Stimulated activated CD4-positive, alpha-beta T cell treated with anti-CD3 and anti-CD28 coated beads, Interleukin-15, amount 100 ng/mL, for 48 hours (primary cell): ENCODE measurements at places on chromosomes 4 and X.

DNA sequence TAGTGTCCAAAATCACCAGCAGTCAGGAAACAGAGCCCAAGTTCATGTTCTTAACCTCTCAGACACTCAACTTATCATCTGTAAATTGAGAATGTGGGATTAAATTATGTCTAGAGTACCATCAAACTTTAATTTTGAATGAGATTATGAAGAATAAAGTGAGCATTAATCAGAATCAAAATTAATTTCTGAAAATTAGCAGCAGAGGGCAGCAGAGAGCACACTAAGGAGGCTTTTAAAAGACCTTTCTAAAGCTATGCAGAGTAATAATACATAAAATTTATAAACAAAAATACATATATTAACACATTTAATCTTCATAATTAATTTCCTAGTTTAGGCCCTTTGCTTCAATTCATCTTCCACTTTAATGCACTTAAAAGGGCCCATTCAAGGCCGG, 7.1 kb downstream of the TASL start:
- no peak for DNase-seq

DNA sequence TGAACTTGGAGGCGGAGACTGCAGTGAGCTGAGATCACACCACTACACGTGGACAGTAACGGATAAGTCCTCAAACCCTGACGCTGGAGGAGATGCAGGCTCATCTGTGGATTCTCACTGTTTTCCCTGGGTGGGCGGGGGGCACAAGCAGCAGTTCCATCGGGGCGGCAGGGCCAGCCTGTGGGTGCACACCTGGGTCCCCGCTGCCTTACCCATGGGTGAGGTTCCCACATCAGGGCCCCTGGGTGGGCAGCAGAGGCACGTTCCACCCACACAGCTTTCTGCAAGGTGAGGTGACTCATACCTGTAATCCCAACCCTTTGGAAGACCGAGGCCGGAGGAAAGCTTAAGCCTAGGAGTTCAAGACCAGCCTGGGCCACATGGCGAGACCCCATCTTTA, 56.6 kb upstream of the MXD4 start:
- DNase-seq = no peak

- no peak for DNase-seq
These were observed 2.2 kb downstream of the BTK start for GRCh38 chrX:101383679-101384205.

- no peak for DNase-seq
These were observed 46.2 kb downstream of the LDB2 start for GRCh38 chr4:16852228-16852627.

- DNase-seq = no peak
These were observed 63.7 kb upstream of the PDGFRA start for GRCh38 chr4:54165438-54165837.

DNA sequence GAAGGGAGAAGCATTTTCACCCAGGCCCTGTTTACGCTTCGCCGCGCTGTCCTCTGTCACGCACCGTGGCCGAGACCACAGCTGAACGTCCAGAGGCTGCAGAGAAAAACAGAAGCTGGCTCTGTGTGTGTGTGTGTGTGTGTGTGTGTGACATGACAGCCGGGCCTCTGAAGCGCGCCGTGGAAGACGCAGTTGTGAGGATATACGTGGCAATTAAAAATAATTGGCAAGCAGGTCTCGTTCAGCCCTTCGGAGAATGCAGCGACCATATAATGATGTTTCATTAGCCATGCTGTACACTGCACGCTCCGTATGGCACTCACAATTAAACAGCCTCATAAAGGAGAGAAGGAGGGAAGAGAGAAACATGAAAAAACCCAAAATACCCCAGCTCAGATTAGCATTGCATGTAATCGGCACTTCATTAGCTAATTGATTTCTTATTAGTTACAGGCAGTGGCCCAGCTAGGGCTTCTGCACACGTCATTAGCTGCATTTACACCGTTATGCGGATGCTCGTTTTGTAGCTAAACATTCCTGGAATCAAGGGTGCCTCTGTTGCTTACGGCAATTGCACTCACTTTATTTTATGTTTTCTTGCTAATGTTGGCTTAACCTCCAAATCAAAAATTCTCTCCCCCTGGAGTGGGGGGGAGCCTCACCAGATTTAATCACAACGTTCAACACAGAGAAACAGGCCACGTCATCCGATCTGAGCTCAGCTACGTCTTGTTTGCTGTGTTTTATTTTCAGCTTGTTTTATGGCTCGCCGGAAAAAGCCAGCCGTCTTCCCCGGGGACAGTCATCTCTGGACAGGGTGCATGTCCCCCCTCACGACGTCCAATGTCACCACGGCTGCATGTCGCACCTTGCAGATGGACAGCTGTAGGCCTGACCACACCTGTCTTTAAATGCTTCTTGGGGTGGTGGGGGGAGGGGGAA, 74.6 kb upstream of the SHOX start:
- DNase-seq = no peak

- no peak for DNase-seq
These were observed 96.6 kb upstream of the DMD start for GRCh38 chrX:33307911-33308354.

GRCh38 chr4:174874898-174875297, 43.3 kb upstream of the ADAM29 start:
- no peak for DNase-seq

DNA sequence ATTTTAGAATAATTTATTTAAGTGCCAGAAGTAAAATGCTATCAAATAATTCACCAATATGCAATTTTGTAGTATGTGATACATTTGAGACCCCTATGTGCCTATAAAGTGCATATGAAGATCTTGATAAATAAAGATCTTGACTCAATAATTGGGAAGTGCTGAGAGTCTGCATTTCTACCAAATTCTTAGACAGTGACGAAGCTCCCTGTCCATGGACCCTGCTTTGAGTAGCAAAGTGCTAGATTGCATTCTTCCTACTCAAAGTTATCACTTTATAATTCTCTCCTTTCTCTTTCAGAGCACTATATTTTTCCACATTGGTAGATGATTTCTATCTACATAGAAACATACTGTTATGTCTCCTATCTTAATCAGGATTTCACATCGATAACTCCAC, 1393.9 kb downstream of the ARAP2 start:
- DNase-seq = no peak

DNA sequence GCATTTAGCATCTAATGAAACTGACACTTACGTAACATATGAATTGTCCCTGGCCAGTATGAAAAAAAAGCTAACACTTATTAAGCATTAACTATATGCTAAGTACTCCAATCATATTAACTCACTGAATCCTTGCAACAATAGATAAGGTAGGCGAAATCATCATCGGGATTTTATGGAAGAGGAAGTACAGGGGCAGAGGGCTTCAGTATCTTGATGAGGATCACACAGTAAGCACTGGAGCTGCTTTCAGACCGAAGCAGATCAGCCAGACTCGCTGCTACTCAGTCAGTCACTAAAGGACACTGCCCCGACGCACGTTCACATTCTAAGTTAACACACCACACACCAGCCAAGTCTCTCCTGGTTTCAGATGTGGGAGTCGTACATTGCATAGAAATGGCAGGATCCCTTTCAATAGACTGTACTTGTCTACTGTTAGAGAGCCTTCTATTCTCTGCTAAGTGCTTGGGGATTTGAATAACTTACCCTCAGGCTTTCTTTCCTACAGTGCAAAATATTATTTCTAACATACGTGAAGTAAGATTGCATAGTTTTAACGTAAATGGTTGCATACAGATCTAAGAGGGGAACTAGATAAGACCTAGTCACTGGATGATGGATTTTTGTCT, 540.2 kb upstream of the TENM3 start:
- DNase-seq = no peak
